ENCODE measurements at places on chromosomes 12 and 14. TPM values are rescaled to one million over a fixed set of nuclear protein-coding genes. Genes with fewer than 3 reads are reported as not detected.
A peak's percentile ranks its signal among the peaks of the same experiment; 100 is the strongest.

DNA sequence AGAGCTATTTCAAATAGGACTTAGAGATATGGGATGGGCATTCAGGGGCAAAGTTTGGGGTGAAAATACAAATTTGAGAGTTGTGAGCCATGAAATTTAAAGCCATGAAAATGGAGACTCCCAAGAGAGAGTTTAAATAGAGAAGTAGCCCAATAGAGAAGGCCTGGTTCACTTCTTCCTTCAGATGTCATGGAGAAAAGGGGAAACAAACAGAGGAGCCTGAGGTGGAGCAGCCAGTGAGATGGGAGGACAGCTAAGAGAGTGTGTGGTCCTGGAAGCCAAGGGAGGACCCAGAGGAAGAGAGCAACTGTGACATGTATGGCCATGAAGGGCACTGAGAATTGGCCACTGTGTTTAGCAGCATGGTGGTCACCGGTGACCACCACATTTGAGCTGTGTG is 12.3 kb upstream of the DYNLL1 start:
- no peak for DNase-seq

AQP6 gene
- not detected for total RNA-seq

GRCh38 chr12:27488479-27488878 is 35.5 kb upstream of the PPFIBP1 start:
- no peak for DNase-seq

GRCh38 chr12:51407604-51408003 is 16.4 kb upstream of the GALNT6 start:
- DNase-seq: no peak

DNA sequence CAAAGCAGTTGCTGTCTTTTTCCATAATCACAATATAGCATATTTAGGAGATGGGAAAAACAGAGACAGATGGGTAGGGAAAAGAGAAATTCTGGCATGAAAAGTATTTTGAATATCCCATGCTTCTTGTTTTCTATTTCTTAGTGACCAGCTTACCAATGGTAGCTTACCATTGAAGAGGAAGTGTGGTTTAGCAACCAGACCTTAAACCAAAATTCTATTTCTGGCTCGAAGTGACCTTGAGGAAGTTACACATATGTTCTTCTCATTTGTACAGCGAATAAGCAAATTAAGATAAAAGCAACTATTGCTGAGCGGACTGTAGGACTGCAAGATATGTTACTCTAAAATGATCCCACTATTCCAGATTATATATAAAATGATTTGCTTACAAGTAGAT is 82.9 kb downstream of the FGD4 start:
- DNase-seq: no peak

DNA sequence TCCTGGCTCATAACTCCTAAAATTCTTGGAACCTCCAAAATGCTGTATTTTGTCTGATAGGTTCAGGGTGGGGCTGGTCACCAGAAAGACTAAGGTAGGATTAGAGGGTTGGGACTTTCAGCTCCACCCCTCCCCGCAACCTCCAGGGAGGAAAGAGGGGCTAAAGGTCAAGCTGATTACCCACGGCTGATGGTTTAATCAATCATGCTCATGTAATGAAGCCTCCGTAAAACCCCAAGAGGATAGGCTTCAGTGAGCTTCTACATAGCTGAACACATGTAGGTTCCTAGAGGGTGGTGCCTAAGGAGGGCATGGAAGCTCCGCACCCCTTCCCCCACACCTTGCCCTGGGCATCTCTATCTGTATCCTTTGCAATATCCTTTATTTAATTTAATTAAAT is 60.0 kb downstream of the DGLUCY start:
- DNase-seq: no peak

- DNase-seq: no peak
These were observed 23.5 kb upstream of the OASL start for GRCh38 chr12:121062391-121063045.

DNA sequence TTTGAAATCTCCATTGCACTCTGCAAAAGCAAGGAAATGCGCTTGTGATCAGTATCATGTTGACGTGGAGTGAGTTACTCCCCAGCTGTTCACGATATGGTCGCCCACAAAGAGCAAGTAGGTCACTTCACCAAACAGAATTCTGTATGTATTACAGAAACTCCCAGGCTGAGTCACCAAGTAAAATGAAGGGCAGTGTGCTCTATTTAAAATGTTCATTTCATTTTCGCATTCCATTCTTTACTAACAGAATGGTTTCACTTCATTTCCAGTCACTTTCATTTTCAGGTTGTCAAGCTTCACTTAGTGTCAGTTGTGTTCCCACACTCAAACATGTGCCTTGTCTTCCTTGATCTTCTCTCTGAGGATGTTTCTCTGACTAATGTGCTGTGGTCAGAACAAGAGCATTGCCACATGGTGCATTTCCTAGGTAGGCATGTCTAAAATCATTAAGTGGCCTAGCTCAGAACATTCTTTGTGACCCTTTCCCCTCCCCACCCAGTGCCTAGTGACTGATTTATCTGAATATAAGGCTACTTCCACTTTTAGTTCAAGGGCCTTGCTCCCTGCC is 391.2 kb downstream of the RAD51B start:
- no peak for DNase-seq

- DNase-seq: no peak
These were observed 157.3 kb downstream of the EGLN3 start for GRCh38 chr14:33793398-33794110.

ANKS1B gene
- total RNA-seq: 0.07 TPM

DNA sequence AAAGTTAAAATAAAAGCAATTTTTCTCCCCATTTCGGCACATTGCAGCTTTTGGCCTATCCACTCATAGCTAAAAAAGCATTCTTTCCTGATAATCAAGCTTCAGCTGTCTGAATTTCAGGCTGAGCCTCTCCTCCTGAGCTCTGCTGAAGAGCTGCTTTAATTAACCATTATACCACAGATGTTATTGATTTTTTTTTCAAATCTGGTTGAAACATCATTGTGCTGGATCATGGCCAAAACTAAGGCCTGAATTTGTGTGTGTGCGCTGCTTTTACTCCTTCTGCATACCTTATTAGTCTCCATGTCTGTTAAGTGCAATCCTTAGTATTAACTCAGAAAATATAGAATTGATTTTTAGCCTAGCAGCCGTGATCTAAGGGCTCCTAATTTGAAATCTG is 52.3 kb downstream of the MBIP start:
- no peak for DNase-seq

SLC10A1 gene
- total RNA-seq: not detected

ITGB7 gene
- 0.42 TPM for total RNA-seq

TOMM20L gene
- total RNA-seq: not detected

- DNase-seq: no peak
These were observed 15.8 kb downstream of the DTD2 start for GRCh38 chr14:31441273-31442111.

GRCh38 chr14:97977651-97978261 is 1180.6 kb downstream of the VRK1 start:
- no peak for DNase-seq

USP44 gene
- total RNA-seq: 1.1 TPM

GRCh38 chr14:89469210-89470198 is 52.5 kb upstream of the FOXN3 start:
- DNase-seq: no peak

FAM186B gene
- total RNA-seq: 0.13 TPM

DNA sequence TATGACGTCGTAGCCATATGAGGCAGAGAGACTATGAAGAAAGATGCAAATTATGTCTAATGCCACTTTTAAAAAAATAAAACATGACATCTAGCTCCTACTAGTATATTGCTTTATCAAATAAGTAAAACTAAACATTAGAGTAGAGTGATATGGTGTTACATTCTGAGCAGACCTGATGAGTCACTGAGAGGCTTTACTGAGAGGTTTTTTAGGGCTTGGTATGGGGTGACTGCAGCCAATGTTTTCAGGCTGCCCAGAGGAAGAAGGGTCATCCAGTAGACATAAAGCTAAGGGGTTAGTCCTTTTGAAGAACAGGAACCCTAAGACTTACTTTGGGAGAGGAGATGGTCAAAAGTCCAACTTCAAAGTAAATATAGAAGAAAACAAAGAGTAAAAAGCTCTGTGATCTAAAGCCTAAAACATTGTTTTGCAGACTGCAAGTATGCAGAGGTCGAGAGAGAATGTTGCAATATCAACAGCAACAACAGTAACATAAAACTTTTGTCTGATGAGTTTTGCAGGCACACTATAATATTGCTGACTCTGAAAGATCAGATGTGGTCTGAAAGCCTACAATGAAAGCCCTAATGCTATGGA is 774.7 kb downstream of the TMTC2 start:
- no peak for DNase-seq

DNA sequence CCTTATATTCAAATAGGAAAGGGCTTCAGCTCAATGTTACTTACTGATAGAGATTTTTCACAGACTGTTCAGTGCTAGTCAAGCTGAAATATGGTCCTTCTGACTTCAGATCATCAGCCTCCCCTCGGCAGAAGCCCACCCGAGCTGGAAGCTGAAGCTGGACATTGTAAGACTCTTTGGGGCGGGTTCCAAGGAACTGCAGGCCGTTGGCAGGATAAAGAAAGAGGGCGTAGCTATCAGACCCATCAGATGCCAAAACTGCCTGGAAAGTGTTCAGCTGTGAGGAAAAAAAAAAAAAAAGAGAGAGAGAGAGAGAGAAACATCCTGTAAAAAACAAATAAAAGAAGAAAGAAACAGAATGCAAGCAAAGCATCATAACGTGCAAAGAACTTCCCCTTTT is 8.8 kb downstream of the NID2 start:
- no peak for DNase-seq

GRCh38 chr14:89117012-89117411 is 292.6 kb downstream of the TTC8 start:
- no peak for DNase-seq

GRCh38 chr12:92844151-92844763 is 84.8 kb downstream of the EEA1 start:
- DNase-seq: no peak

- DNase-seq: no peak
These were observed 754.5 kb downstream of the C12orf50 start for GRCh38 chr12:87274594-87275245.

NDUFA9 gene
- total RNA-seq: 81.6 TPM

DNA sequence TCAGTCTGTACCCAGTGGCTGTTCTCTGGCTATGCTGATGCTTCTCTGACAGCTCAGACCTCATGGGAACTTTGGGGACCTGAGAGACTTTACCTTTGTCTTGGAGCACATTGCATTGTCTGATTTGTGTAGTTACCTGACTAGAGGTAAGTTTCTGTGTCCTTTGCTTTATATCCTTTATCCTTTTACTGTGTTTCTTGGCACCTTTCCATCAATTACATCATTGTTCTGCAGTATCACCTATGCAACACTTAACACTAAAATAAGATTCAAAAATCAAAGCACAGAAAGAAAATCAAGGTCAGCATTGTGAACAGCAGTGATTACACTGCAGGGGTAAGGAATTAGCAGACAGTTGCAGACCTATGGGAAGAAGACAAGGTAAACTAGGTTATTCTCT is 43.8 kb downstream of the SLC35F4 start:
- no peak for DNase-seq

DNA sequence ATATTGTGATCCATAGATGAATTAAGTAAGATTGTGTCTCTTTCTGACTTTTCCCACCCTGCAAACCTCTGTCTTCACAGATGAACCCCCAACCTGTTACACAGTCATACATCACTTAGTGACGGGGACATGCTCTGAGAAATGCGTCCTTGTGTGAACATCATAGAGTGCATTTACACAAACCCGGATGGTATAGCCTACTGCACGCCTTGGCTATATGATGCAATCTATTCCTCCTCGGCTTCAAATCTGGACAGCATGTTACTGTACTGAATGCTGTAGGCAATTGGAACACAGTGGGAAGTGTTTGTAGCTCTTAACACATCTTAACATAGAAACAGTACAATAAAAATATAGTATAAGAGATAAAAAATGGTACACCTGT is 7.4 kb upstream of the TESPA1 start:
- DNase-seq: no peak

DNA sequence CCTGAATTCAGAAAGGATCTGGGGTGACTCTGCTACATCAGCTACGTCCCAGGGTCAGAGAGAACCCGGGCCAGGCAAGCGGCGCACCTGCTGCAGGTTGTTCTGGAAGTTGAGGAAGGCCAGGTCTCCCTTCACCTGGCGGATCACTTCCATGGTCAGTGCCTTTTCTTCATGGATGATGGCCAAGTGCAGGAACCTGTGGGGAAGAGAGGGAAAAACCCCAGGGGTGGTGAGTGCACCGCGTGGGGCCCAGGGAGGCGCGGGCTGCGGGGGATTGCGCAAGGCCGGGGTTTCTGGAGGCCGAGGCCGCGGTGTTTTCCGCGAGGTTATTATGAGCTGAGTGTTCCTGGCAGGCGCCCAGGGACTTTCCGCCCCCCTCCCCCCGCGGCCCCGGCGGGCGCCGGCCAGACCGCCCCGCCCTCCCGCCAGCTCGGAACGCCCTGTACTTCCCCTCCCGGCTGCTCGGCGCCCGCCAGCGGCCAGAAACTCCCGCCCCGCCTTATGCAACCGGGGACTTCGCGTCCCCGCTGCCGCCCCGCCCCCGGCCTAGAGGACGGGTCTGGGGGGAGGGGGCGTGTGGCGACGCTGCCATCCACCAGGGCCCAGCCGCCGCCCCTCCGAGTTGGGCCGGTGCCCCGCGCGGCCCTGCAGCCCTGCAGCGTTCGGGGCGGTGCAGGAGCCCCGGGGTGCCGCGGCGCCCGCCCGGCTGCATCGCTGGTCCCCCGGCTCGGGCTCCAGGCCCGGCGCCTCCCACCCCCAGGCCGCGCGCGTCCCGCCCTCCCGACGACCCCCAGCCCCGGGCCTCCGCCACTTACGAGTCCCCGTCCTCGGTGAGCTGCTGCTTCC is 723 bp downstream of the NFKBIA start:
- DNase-seq: peak; percentile 78

Data from pulmonary artery endothelial cell (primary cell).